Spinal cord (tissue), 10 donors: ENCODE measurements at places on chromosomes 3 and 15. TPM values are rescaled to one million over a fixed set of nuclear protein-coding genes. Genes with fewer than 3 reads are reported as not detected.

The GABRB3 gene
- 28.7 TPM for total RNA-seq

GRCh38 chr15:45660231-45660979 lies 25.6 kb downstream of the SQOR start:
- DNase-seq: no peak

The CCDC39 gene
- 2.2 TPM for total RNA-seq

- no peak for DNase-seq
Observed at GRCh38 chr3:22297436-22297835, 546.4 kb upstream of the ZNF385D start.

- DNase-seq: no peak
Observed at GRCh38 chr15:71660501-71660900, 149.9 kb upstream of the NR2E3 start.

- DNase-seq: no peak
Observed at GRCh38 chr3:124442463-124442862, 287.8 kb upstream of the UMPS start.

DNA sequence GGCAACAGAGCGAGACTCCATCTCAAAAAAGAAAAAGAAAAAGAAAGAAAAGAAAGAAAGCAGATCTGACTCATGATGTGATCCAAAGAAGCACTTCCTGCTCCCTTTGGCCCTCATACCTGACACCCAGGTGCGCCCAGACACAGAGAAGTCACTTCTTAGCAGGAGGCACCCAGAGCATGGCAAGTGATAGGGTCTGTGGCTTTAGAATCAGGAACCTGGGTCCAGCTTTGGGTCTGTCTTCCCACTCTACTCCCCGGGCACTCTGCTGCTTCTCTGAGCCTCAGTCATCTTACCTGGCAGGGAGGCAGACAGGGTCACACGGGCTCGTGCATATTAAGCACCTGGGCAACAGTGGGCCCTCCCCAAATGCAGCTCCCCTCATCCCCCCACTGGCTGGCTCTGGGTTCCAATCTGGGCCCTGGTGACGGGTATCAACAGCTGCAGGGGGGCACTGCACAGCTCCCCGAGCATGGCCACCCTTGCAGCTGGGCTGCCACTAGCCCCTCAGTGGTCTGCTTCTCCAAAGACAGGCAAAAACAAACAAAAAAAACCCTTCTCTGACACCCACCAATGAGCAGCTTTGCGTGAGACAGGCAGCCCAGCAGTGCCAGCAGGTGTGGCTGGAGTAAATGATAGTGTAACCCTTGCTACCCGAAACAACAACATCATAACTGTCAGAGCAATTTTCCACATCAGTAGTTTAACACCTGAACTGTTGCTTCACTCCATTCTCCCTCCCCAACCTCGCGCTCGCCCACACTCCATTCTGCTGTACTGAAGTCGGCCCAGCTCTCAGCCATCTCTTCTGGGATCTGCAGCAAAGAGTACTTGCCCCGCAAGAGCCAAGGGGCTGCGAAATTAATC lies 99.8 kb downstream of the MEGF11 start:
- DNase-seq: no peak

The FOXB1 gene
- total RNA-seq: 2.0 TPM

The SLC6A20 gene
- 110 TPM for total RNA-seq

The GNAT1 gene
- not detected for total RNA-seq

- no peak for DNase-seq
Observed at GRCh38 chr3:12343047-12343501, 54.2 kb downstream of the PPARG start.
